ENCODE measurements at places on chromosomes 16 and 17.

DNA sequence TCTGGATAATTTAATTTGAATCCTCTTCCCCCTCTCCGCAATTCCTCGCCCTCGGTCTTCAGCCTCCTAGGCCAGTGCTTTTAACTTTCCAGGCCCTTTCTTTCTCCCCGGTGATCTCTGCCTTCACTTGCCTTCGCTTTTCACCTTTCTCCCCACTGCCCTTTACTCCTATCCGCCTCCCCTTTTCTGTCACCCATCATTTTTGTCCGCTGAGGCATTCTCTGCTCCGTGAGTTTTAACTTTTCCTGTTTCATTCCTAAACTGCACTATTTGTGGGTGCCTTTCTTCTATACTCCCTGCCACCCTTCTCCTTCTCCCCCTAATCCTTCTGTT lies 729 bp downstream of the LONP2 start:
- DNase-seq: no peak

GRCh38 chr17:78737332-78737731 lies 44.7 kb downstream of the CYTH1 start:
- no peak for DNase-seq

- DNase-seq: no peak
Measured at GRCh38 chr17:35801583-35802224, 6.3 kb upstream of the MMP28 start.

- no peak for DNase-seq
Measured at GRCh38 chr17:76122431-76123190, 18.4 kb downstream of the FOXJ1 start.

DNA sequence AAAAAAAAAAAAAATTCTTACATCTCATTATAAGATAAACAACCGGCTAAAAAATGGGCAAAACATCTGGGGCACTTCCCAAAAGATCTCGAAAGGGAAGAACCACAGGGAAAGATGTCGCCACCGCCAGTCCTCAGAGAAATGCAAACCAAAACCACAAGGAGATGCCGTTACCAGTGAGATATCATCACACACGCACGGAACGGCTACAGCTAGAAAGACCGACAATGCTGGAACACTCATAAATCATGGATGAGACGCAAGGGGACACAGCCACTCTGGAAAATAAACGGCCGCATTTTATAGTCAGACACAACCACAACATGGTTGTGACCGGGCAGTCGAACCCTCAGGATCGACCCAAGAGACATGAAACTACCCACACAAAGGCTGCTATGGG lies 24.5 kb downstream of the WDR45B start:
- DNase-seq: no peak

DNA sequence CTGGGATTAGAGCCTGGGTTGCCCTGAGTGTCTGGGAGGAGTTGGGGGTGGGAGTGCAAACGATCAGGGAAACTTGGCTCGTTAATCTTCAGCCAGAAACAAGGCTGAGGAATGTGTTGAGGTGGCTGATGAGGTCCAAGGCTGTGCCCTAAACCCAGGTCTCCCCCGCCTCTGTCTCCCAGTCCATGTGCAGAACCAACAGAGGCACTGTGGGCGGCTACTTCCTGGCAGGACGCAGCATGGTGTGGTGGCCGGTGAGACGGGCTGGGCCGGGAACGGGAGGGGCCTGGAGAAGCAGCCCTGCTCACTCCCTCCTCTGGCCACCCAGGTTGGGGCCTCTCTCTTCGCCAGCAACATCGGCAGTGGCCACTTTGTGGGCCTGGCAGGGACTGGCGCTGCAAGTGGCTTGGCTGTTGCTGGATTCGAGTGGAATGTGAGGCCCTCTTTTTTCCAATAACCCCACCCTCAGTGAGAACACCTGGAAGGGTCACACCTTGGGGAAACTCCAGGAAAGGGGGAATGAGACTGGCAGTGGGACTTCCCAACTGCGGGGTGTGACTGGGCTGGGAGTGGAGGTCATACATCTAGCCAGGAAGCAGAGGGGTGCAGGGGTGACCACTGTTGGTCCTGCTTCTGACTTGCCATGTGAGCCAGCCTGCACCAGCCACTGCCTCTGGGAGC lies 1.7 kb downstream of the SLC5A2 start:
- DNase-seq: no peak

DNA sequence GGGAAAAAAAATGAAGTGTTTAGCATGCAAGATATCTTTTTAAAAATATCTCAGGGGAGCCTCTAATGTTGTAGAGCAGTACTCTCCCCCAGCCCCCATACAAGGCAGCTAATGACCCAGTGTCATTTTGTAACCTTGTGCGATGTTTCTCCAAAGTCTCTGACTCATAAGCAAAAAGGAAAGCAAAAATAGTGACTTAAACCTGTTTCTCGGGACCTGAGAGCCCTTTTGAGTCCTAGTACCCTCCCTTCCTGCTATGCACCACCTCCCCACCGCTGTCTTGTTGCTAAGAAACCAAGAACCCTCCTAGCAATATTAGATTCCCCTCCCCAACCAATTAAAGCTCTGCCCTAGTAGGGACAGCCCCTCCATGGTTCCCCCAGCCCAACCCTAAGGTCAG lies 2.8 kb downstream of the MYCBPAP start:
- DNase-seq: peak; percentile 57

DNA sequence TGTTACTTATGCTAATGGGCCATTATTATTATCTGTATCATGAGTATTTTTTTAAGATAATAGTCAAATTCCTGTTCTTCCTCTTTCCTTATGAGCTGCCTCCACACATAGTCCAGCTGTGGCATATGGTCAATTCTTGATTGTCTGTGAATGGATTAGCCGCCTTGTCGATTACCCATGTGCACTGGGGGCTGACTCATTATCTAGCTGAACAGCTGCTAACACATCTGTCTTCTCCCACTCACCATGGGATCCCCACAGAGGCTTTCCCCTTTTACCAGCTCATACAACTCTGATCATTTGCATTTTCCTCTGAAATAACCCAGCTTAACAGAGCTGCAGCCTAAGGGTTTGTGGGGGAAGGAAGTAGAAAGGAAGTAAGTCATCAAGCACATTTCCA lies 915.0 kb downstream of the CDH11 start:
- no peak for DNase-seq

GRCh38 chr16:87687998-87688529 lies 77.7 kb downstream of the KLHDC4 start:
- no peak for DNase-seq

- DNase-seq: no peak
Measured at GRCh38 chr16:29192329-29193247, 207.7 kb downstream of the LAT start.

DNA sequence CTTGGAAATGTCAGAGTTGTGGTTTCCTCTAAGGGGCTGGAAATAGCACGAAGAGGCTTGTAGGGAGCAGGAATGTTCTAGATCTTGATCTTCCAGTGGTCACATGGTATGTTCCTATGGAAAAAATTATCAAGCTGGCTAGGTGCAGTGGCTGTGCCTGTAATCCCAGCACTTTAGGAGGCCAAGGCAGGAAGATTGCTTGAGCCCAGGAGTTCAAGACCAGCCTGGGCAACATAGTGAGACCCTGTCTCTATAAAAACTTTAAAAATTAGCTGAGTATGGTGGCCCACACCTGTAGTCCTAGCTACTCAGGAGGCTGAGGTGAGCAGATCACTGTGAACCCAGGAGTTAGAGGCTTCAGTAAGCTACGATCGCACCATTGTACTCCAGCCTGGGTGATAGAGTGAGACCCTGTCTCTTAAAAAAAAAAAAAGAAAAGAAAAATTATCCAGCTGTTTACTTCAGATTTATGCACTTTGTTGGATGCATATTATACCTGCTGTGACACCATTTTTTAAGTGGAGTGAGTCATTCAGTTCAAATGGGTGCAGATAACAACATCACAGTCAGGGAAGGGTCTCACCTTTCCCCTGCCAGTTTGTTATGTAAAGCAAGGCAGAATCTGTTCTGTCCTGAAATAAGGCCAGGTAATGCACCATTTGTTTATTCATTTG lies 65.7 kb upstream of the LYRM9 start:
- no peak for DNase-seq

DNA sequence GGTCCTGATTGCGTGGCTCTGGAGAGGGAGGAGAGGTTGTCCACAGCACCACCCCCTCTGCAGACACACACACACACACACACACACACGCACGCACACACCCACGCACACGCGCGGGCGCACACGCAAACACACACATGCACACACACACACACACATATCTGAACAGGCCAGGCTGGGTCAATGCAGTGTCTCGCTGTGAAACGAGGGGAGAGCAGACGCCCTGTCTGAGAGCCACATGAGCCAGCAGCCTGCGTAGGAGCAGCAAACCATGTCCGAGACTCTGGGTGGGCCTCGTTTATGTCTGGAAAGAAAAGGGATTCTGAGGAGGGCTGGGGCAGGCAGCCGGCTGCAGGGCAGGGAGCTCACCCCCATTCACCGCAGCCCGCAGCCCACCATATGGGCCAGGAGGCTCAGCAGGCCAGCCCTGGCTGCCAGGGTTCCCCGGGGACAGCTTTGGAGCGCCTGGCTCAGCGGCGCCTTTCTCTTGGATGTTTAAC lies 93.3 kb upstream of the TNRC6C start:
- DNase-seq: no peak

- DNase-seq: no peak
Measured at GRCh38 chr16:57649846-57650245, 18.3 kb upstream of the ADGRG3 start.

- DNase-seq: no peak
Measured at GRCh38 chr17:51921500-51921899, 237.0 kb downstream of the CA10 start.

- no peak for DNase-seq
Measured at GRCh38 chr17:81459224-81459623, 53.4 kb downstream of the ACTG1 start.

DNA sequence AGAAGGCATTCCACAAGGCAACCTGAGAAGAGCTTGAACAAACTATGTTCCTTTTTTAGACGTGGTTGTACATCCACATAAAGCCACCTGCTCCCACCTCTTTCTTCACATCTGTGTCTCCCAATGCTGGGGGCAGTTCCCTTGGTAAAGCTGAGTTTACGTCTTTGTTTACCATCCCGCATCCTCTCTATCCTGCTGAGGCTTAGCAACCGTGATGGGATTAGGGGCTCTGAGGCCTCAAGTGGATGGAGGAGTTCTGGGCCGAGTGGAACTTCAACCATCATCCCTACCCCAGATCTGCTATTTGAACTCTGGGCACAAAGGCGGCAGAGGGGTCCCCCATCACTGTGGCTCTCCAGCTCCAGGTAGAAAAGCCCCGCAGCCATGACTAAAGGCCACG lies 94.2 kb upstream of the CREBBP start:
- DNase-seq: no peak

DNA sequence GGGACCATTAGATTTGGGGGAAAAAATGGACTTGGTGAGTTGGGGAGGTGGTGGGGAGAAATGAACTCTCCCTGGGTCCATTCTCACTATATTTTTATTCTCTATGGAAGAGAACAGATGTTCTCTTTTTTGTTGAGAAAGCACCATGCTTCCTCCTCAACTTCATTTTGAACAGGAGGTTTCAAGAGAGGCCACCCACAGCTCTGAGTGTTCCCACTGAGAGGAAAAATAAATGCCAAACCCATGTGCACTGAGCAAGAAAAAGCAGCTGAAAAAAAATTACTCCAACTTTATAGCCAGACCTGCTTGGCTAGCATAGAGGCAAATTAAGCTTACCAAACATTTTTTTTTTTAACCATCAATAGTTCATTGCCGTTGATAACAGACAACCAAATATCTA lies 883.6 kb downstream of the KCNJ2 start:
- no peak for DNase-seq

GRCh38 chr16:13568803-13569202 lies 351.2 kb upstream of the ERCC4 start:
- DNase-seq: no peak
